ENCODE measurements at places on chromosomes 1 and 21.

DNA sequence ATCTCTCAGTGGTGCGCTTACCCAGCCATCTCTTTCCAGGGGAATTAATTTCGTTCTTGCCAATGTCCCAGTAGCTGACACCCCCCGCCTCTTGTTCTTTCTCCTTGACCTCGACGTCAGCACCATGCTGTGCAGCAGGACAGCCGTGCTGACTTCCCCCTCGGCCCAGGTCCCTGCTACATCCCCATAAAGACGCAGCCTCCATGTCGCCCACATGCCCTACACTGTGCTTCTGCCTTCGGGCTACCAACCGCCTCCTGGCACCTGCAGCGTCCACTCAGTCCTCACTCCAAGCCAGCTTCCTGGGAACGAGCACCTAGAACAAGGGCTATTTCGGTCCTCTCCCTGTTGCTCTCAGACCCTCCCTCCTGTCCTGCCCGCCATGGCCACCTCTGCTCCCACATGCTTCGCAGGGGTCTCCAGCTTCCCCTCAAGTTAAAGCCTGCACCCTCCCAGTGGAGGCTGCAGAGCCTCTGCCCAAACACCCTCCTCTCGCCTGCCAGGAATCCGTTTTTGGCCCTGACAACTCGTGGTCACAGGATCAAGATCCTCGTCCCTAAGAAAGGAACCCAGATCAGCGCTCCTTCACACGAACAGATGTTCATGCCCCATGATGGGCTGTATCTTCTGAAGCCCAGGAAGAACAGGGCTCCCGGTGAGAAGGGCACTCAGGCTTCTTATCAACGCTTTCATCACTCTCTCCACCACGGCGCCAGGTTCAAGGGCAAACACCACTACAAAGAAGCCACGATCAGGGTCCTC lies 109.7 kb downstream of the NPHP4 start:
- DNase-seq, result no peak

GRCh38 chr1:61077676-61078541 lies 4.5 kb upstream of the NFIA start:
- peak; percentile 100 for DNase-seq

- DNase-seq, result no peak
Measured at GRCh38 chr1:197218857-197219256, 49.2 kb upstream of the CRB1 start.

- no peak for DNase-seq
Measured at GRCh38 chr1:244437086-244437468, 14.6 kb downstream of the ADSS2 start.

DNA sequence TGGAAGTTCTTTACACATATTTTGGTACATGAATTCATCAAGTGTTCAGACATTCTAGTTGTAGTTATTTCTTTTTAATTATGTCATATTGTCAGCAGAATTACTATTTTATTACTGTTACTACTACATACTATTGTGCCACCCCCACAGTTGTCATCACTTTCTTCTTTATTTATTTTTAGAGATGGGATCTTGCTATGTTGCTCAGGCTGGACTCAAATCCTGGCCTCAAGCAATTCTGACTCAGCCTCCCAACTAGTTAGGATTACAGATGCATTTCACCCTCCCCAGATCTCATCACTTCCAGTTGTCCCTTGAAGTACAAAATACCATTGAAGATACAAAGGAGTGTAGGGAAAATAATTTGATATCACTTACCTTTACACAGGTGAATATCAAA lies 258.0 kb downstream of the KCTD3 start:
- no peak for DNase-seq

DNA sequence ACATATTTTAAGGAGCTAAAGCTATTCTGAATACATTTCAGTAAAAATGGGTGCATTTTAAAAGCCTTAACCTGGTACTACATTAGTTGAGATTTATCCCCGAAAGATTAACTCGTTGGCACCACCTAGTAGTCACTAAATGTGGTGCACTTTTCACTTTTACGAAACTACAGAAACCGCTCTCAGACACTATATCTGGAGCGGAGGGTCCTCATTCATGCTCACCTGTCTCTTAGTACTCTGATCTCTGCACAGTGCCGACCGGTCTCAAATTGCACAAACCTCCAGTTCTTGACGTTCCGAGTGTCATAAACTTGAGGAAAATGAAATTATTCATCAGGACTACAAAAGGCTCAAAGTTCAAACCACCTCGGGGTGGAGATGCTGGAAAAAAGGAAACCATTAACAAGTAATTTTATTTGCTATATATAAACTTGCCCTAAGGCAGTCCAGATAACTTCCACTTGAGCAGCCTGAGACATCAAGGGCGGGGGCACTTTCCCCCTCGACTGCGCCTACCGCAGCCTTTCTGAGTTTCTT lies 722 bp downstream of the LZIC start:
- DNase-seq, result peak; percentile 34

DNA sequence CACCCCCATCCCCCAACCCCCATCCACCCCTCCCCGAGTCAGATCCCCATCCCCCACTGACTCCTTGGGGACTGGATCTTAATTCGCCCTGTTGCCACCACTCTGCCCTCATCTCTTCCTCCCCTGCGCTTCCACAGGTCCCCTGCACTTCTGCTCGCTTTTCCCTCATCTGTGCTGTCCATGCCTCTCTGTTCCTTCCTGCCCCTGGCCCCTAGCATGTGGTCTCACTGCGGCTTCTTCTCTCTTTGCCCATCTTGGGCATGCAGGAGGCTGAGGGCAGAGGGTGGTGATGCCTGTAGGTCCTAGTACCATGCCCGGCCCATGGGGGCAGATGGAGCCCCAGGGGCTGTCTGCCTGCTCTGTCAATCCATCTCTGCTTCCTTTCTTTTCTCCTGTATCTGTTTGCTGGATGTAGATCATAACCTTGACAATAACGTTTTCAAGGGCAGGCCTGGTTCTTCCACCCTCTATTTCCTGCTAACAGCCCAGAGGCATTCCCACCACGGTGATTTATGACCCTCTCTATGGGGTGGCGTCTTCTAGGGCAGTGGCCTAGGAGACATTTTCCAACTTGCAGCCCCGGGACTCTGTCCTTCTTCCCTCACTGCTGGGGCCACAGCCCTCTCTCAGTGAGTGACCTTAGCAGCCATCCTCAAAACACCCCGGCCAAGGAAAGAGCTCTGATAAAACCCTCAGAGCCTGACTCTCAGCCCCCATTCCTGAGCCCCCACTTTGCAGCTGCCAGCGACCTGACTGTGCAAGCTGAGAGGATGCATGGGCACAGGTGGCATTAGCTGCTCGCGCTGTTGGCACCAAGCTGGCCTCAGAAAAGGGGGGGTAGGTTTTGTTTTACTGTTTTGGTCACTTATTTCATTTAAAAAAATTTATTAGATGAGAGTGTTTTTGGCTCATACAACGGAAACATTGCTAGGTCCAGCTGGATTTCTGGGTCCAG lies 33.9 kb downstream of the TMEM51 start:
- no peak for DNase-seq

DNA sequence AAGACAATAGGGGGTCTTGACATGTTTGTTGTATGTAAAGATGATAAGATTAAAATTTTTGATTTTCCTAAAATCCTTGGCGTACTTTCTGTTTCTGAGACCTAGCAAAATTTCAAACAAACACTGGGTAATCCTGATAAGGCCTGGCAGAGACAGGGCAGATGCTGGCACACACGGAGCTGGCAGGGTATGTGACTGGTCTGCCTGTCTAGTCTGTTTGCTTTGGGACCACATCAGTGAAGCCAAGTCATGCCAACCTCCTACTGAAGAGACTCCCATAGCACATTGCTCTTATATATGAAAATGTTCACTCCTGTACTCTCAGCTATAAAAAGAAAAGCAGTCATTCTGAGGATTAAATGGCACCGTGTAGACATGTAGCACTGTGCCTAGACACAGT lies 14.1 kb downstream of the TOR3A start:
- no peak for DNase-seq

- no peak for DNase-seq
Measured at GRCh38 chr1:63940440-63940839, 166.6 kb downstream of the ROR1 start.

GRCh38 chr1:203996126-203996525 lies 76.8 kb upstream of the SOX13 start:
- DNase-seq, result no peak

GRCh38 chr1:14015917-14016316 lies 315.9 kb downstream of the PRDM2 start:
- DNase-seq, result no peak

DNA sequence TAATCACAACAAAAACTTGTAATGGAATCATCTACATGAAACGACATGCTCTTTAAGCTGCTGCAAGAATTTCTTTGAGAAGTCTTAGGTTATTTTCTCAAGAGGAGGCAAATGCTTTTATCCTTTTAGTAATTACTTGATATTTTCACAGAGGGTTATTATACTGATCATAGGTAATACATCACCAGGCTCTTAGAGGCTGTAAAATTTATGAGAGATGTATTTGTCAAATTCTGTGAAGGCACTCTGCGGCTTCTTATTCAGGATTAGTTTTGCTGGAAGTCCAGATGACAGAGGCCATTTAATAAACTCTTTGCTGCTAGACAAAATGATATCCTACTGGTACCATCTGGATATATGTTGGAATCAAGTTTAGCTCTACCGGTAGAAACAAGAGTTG lies 624.3 kb upstream of the BRINP3 start:
- DNase-seq, result no peak

GRCh38 chr1:158153746-158154444 lies 26.8 kb upstream of the CD1D start:
- no peak for DNase-seq

DNA sequence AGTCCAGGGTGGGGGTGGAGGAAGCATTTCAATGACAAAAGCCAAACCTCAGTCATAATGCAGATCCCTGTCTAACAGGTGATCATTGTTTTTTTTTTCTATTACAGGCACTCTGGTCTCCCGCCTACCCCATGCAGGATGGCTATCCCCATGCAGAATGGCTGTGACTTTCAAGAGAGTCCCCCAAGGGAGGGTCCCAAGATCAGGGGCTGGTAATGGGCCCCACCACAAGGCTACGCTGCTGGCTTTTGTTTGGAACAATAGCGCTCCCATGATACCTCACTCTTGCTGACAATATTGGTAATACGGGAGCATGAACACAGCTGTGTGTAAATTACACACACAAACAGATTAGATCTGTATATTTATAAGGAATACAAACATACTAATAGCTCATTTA lies 119.4 kb downstream of the SLC45A1 start:
- no peak for DNase-seq

DNA sequence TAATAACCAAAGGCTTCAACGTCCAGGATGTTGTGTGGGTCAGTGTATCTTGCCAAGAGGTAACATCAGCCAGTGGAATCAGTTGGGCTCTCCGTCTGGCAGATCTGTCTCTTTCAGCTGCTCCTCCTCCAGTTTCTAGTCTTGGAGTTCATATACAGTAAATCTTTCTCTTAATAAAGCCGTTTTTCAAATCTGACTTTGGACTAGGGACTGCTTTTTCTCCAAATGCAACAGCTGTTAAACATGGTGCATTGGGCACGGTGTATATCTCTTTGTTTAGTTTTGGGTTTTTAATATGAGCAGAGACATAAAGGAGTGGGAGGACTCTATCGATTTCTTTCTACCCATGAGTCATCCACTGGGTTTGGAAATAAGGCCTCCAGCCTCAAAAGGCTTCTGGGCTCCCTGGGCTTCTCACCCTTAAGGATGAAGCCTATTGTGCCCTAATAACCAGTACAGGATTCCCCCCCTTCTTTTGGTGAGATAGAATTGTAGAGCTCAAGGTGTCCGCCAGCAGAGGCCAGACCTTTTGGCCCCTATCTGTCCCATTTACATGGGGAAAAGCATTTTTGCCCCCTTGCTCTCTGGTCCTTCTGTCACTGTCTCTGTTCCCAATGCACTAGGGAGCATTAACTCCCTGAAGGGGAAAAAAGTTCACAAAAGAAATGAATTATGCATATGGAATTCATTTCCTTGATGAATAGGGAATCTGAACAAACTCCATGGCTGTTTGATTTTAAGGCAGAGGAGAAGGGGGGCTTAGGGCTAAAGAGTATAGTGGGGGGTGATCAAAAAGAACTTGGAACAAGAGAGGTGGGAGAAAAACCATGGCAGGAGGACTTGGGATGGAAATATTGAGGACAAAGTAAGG lies 86.0 kb downstream of the PBX1 start:
- DNase-seq, result peak; percentile 53

GRCh38 chr1:61125263-61125662 lies 42.9 kb downstream of the NFIA start:
- no peak for DNase-seq

DNA sequence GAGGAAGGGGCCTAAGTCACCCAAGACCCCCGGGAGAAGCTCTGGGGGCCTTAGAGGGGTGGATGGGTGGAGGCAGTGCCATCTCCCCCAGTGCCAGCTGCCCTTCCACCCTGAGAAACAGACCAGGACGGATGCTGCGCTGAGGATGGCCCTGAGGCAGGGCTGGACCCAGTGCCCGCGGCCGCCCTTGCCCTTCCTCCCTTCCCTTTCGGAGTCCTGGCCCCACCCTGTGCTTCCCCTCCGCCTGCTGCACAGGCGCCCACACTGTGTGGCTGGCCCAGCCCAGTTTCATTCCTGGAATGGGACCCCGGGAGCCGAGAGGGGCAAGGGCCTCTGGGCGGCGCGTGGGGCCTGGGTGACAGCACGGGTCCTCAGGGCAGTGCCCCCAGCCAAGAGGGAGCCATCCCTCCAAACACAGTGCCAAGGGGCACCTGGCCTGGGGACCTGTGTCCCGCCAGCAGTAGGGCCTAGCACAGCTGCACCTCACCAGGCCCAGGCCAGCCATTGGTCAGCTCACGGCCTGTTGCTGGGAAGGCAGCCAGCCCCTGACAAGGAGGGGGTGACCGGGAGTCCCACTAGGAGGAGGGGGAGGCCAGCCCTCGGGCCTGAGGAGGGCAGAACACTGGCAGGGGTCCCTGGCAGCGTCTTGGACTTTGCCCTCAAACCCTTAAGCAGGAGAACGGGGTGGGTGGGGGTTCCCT lies 13.4 kb upstream of the SKI start:
- no peak for DNase-seq

All from fibroblast of the conjunctiva (primary cell).